CD4-positive, alpha-beta T cell treated with Interleukin-4 for 4 hours (primary cell): ENCODE measurements at places on chromosomes 6 and 20.

DNA sequence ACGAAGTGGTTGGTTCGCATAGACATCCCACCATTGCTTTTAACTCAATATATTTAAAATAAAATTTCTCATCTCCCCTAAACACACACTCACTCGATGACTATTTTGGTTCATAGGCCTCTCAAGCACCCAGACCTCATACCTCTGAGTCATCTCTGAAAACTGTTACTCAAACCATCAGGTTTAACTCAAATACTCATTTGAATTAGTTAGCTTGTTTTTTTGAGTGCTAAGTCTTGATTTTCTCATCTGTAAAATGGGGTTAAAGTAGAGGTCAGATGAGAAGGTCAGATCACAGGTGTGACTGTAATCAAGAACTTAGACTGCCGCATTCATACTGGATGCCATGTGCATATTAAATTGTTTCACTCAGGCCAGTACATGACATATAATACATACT, 243.9 kb upstream of the TENT5A start:
- no peak for DNase-seq

DNA sequence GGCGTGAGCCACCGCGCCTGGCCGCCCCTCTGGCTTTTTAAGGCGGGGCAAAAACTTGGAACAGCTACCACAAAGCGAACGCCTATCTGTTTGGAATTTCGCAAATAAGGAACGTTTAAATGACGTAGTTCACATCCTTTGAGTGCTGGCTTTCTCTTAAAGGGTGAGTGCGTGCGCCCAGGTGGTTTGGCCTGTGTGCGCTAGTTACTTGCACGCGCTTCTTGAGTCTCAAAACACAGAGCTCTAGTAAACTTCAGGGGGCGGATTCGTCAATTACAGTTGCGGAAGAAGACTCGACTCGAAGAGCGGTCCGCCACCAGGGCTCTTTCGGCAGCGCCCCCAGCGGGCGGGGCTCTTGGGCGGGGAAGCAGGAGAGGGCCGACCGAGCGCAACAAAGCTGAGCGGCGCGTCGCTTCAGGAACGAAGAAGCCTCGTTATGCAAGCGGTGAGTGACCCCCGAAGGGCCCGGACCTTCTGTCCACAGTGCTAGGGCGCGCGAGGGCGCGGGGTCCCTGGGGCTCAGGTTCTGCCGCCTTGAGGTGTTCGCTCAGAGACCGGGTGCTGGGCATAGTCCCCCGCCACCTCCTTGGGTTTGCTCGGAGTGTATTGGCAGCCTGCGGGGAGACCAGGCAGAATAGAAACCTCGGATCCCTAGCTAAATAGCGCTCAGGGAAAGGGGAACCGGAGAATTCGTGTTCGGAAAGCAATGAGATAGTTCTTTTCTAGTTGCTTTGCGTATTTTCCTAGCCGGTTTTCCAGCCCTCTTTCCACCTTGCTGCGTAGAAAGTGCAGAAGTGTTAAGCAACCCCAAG, at the start of gene SYCP2L:
Gene SYCP2L (plus strand): TSS at position 362 of the 812 bp plus-strand sequence. CDS start 75 bp downstream, at position 437.
- no peak for DNase-seq

GRCh38 chr6:163554663-163555062, 140.1 kb downstream of the QKI start:
- DNase-seq: peak; percentile 55

DNA sequence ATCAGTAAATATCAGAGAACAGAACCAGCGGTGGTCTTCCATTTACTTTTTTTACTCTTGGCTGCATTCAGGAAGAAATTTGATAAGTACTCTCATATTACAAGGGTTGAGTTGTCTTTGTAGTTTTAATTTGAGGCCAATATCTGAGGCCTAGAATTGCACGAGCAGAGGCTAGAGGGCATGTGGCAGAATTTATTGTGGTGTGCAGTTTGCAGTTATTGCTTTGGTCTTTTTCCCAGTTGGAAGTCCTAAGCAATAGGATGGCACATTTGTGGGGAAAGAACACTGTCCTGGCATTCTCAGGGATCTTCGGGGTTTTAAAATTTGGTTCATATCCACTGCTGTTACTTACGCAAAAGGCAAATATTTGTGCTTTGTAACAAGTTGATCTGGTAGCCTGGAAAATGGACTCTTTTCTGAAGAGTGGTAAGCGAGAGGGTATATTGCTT, 66.0 kb downstream of the CTNNBL1 start:
- DNase-seq: no peak

- no peak for DNase-seq
Measured at GRCh38 chr6:26604026-26604425, 7.3 kb downstream of the ABT1 start.

DNA sequence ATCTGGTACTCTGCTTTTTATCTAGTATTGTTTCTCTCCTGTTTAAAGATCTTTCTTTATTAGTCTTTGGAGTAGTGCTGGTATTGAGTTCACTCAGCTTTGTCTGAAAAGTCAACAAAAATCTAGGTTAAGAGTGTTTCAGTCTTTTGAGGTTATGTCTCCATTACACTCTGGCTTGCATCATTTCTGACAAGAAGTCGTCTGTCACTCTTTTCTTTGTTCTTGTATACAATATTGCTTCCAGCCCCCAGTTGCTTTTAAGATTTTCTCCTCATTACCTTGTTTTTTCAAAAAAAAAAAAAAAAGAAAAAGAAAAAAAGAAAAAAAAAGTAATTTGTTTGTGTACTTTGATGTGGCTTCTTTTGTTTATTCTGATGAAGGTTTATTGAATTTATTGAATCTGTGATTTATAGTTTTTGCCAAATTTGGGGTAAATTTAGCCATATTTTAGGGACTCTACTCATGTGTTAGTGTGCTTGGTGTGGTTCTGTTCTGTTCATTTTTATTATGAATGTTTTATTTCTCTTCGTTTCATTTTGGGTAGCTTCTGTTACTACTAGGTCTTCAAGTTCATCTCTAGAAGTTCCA, 408.9 kb downstream of the CDKAL1 start:
- no peak for DNase-seq

- DNase-seq: no peak
Measured at GRCh38 chr20:45826381-45827019, 612 bp downstream of the TNNC2 start.

DNA sequence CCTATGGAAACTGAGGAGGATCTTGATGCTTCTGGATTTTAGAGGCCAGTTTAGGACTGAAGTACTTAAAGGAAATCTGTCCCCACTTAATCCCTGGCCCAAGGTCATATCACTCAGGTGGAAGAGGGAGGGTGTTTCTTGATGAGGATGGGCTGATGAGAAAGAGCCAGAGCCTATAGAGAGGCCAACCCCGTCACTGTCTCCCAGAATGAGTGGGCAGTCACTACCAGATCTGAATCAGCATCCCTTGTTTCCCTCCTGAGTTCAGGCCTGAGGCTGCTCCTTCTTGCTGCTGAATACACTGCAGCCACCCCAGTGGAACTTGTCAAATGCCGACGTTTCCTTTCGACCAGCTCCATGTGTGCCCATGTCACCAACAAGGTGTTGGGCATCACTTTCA, 14.8 kb downstream of the ARMC12 start:
- no peak for DNase-seq

- peak; percentile 97 for DNase-seq
Measured at GRCh38 chr6:158868890-158869825, 50.0 kb upstream of the EZR start.

GRCh38 chr6:8238773-8239683, 136.7 kb upstream of the EEF1E1 start:
- DNase-seq: no peak

DNA sequence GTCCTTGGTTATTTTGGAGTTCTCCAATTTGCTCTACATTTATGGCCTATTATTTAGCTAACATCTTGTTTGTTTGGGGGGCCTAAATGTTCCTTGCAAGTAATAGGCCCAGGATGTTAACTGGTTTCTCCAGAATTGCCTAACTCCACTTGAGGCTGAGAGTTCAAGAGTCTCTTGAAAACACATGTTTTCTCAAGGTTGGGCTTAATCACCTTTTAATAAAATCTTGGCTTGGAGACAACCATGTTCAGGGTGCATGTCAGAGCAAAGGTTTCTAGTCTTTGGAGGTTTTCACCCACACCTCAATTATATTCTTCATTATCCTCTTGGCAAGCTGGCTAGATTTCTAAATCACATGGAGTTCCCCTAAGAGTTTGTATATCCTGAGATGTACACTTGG, 54.2 kb downstream of the KLHL31 start:
- DNase-seq: no peak

- DNase-seq: no peak
Measured at GRCh38 chr20:49901588-49901987, 13.7 kb downstream of the SPATA2 start.

- DNase-seq: no peak
Measured at GRCh38 chr6:55895972-55896730, 20.8 kb upstream of the BMP5 start.

- no peak for DNase-seq
Measured at GRCh38 chr6:20927130-20927860, 393.0 kb downstream of the CDKAL1 start.

DNA sequence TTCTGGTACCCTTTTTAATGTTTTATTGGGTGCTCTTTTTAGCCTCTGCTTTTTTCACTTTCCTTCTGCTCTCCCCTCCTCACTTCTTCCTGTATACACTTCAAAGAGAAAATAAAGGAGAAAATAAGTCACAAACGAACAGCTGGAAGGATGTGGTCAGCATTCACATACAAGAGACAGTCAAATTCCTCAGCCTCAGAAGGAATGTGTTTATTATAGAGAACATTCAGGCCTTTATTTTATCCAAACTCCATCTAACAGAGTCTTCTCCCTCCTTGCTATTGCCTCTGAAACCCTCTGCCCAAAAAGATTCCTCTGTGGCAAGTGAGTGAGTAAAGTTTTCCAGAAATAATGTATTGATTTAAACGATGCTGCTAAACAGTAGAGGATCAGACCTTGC, 490.4 kb downstream of the FRK start:
- no peak for DNase-seq

DNA sequence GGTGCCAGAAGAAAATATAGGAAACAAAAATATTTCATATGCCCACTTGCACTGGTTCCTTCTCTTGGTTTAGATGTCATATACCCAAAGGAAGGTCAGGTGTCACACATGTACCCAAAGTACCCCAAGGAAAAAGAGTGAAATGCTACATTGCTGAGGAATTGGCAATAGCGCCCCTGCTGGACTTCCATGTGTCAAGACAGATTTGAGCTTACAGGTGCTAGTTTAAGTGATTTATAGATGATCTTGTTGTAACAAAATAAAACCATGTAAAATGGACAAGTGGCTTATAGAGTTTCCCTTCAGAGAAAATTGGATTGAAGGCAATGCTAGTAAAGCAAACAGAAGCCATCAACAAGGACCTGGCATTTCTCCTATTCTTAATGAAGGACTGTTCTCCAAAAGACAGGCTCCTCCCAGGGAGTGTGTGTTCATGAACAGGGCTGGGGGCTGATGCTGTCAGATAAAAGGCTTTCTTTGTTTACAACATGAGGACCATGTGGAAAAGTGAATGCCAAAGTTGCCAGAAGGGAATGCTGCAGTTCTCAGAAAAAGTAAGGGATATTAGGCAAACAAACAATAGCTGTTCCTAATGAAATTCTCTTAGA, 64.3 kb upstream of the PAK5 start:
- DNase-seq: no peak

- no peak for DNase-seq
Measured at GRCh38 chr20:53040693-53041589, 68.8 kb downstream of the TSHZ2 start.

DNA sequence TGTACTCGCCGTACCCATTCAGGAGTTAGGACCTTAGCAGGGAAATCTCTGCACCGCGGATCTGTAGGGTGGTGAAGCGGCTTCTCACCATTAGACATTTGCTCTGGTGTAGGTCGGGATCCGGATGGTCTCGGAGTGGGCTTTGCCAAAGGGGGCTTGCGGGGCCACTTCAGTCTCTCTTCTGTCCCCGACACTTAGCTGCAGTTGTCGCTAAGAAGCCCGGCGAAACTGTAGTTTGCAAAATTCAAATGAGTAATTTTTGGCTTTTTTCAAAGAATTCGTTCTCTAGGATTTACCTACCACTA, 433 bp downstream of the QRSL1 start:
- DNase-seq: no peak

DNA sequence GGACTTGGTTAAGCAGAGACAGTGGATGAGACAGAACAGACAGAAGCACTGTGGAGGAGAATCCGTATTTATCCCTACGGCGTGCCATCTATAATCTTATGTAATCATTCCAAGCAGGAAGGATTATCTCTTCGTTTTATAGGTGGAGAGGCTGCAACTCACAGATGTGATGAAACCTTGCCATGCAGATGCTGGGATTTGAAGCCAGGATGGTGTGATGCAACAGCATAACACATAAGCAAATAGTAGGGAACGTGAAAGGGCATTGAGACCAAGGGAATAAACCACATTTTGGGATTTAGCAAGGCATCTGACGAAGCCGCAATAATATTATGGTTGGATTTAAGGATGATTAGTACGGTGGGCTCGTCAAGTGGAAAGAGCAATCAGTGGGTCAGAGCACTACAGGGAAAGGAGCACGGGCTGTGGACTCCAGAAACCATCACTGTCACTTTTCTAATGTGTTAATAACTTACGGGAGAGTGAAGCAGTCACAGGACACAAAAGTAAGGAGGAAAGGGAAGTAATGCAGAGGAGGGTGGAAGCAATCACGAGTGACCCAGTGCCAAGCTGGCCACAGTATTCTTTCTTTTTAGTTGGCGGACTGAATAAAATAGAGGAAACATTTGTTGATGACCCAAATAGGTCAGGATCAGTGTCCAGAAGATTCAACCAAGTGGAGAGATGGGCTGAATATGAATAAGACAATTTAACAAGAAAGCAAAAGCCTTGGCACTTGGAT, 119.6 kb upstream of the EDN1 start:
- DNase-seq: no peak

GRCh38 chr6:45843848-45844521, 171.7 kb downstream of the CLIC5 start:
- no peak for DNase-seq

- DNase-seq: no peak
Measured at GRCh38 chr20:19907326-19908056, 109.7 kb upstream of the NAA20 start.

GRCh38 chr6:111759836-111760785, 113.1 kb downstream of the FYN start:
- DNase-seq: peak; percentile 83

DNA sequence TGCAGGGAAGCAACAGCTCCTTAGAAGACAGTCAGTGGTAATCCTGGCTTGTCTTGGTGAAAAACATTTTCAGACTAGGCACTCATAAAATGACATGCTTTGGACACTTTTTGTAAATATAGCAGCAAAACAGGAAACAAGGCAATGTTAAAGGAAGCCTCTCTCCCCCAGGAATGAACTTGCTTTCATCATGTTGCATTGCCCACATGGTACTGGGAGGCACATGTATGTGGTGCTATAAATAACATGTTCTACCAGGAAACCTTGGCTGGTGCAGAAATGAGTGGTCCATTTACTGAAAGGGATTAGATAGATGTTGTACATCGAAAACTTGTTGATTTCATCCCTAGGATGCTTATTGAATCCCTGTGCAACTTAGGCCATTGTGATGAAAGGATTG, 121.4 kb upstream of the RREB1 start:
- DNase-seq: no peak

- DNase-seq: no peak
Measured at GRCh38 chr6:127191716-127192115, 73.2 kb downstream of the RSPO3 start.

DNA sequence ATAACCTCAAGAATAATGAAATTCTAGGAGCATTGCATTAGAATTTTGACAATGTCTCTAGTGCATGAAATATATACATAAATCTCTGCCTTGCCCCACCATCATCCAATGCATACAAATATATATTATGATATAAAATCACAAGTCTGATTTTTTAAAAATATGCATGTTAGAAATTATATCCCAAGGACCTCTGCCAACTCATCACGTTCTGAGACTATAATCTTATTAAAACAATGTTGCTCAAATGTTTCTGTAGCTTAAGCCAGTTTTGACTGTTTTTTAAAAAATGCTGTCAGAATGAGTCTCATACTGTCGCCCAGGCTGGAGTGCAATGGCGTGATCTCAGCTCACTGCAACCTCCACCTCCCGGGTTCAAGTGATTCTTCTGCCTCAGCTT, 287.0 kb upstream of the SOX4 start:
- DNase-seq: no peak
